ENCODE measurements at places on chromosomes 7 and 10.

- no peak for DNase-seq
Observed at GRCh38 chr7:132112657-132113056, 463.6 kb downstream of the PLXNA4 start.

GRCh38 chr10:92173996-92174395 is 116.9 kb downstream of the CPEB3 start:
- DNase-seq: no peak

DNA sequence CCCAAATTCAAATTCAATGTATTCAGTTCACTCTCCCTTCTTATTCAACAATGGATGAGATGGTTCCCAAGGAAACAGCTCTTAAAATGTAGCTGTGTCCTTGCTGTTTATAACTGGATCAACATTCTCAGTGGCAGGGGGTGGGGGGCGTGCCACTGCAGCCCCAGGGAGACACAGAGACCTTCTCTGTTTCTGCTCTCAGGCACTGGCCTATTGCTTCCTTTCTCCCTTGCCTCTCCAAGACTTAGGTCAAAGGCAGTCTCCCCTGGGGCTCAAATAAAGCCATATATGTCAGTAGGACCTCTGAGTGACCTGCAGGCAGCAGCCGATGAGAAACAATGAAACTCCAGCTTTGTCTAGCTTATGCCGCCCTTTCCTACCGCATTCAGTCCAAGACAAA is 20.7 kb downstream of the VSTM4 start:
- no peak for DNase-seq

DNA sequence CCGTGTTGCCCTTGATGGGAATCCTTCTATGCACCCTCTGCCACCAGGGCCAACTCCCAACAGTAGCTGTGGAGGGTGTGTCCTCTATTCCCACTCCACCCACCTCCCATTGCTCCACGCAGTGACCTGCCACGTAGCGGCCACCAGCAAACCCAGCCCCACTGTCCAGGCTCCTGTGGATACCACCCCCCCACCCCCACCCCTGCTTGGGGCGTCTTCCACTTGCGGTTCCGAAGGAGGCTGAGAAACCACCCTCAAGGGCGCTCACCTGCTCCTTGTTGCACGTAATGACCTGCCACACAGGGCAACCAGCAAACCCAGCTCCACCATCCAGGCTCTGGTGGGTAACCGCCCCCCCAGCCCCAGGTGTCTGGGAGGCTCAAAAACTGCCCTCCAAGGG is 72.0 kb downstream of the DIP2C start:
- DNase-seq: no peak

DNA sequence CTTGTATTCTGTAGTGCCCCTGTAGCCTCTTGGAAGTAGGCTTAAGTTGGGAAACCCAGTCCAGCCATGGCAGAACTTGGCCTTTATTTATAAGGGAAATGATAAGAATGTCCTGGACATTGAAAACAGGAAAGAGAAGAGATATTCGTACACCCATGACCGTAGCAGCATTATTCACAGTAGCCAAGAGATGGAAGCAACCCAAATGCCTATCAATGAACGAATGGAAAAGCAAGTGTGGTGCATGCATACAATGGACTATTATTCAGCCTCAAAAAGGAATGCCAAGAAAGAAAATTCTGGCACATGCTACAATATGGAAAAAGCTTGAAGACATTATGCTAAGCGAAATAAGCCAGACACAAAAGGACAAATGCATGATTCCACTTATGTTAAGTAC is 315.3 kb downstream of the CXCL12 start:
- no peak for DNase-seq

DNA sequence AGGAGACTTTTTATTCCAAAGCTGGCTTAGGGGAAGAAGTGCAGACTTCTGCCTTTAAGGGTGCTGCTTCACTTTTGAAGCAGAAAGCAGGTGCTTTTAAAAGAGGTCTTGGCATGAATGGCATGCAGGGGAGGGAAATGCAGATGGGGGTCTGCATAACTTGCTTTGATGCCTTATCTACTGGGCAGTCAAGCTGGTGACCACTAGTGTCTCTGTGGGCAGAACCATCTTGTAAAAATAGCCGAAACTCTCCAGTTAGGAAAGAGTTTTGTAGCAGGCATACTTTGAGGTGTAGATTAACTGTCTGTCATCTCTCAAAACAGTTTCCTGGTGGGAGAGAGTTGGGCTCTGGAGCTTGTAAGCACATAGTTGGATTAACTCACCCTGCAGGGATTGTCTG is 9.9 kb upstream of the CTNNA3 start:
- DNase-seq: no peak

DNA sequence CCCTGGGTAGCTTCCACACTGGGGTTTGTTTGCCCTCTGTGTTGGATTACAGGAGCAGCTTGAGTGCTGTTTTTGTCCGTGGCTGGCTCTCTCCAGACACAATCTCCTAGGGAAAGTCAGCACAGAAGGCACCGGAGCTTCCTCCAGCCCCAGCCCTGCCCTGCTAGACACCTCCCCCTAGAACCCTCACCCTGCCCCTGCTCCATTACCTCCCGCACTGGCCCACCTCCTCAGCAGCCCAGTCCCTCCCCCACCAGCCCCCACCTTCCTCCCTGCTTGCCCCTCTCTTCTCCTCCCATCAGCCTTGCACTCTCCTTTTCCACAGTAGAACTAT is 130.5 kb downstream of the ADCY1 start:
- DNase-seq: no peak

DNA sequence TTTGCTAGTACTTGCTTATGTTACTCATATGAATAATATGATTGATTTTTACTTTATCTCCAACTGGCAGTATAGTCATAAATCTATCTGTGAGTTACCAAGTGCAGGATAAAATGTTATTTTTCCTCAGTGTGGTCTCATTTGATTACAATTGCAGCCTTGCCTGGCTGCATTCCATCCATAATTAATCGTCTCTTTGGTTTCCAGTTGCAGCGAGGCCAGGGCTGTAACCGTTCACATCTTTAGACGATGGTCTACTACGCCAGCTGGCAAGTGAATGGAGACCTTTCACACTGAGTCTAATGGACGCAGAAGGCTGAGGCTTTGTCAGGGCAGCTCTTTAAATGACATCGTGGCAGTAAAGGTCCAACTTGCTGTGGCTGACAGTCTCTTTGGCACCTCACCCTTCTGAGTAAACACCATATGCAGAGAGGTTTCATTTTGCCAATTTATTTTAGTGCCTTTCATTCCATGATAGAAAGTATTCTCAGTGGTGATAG is 84.0 kb downstream of the ARL4A start:
- DNase-seq: peak; percentile 89

Measured in SHP77 treated with DMSO at 0.1 percent for 48 hours (cell line).